ENCODE measurements at places on chromosomes 4 and X. TPM values are rescaled to one million over a fixed set of nuclear protein-coding genes. Genes with fewer than 3 reads are reported as not detected.

ANK2 gene
- 15.1 TPM for total RNA-seq

TRMT2B gene
- total RNA-seq = 29.9 TPM

PPP1R2C gene
- total RNA-seq = not detected

ARHGEF6 gene
- 6.7 TPM for total RNA-seq

DNAAF6 gene
- not detected for total RNA-seq

SUPT20HL1 gene
- not detected for total RNA-seq

DNA sequence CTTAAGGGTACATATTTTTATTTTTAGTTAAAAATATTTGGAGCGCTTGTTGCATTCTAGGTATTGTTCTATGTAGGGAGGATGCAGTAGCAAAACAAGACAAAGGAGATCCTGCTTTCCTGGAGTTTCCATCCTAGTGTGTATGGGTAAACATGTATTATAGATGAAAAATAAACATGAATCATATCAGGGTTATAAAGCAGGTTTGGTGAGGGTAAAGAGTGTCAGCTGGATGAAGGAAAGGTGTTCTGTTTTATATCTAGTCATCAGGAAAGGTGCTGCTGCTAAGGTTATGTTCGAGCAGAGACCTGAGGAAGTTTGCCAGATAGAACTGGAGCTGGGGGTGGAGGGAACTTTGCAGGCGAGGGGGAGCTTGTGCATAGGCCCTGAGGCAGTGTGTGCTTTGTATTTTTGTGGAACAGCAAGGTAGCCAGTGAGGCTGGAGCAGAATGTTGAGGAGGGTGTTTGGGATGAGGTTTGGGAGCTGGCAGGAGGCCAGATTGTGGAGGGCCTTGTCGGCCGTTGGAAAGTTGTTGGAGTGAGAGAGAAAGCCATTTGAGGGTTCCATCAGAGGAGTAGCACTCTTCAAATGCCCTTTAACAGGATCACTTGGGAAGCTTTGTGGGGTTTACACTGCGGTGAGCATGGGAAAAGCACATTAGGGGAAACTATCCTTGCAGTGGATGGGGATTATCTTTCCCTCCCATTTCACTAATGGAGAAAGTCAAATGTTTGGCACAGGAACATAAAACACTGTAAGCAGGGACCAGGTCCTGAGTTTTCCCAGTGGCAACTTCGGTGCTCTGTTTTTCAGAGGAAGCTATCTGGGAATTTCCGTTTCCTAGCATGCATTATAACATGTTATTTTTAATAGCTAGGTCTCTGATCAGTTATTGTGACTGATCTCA lies 35.9 kb downstream of the AFF1 start:
- no peak for DNase-seq

GRCh38 chrX:148495176-148495575 lies 5.2 kb upstream of the AFF2 start:
- no peak for DNase-seq

- DNase-seq = no peak
These were observed 651.2 kb upstream of the GALNT7 start for GRCh38 chr4:172517391-172517790.

DNA sequence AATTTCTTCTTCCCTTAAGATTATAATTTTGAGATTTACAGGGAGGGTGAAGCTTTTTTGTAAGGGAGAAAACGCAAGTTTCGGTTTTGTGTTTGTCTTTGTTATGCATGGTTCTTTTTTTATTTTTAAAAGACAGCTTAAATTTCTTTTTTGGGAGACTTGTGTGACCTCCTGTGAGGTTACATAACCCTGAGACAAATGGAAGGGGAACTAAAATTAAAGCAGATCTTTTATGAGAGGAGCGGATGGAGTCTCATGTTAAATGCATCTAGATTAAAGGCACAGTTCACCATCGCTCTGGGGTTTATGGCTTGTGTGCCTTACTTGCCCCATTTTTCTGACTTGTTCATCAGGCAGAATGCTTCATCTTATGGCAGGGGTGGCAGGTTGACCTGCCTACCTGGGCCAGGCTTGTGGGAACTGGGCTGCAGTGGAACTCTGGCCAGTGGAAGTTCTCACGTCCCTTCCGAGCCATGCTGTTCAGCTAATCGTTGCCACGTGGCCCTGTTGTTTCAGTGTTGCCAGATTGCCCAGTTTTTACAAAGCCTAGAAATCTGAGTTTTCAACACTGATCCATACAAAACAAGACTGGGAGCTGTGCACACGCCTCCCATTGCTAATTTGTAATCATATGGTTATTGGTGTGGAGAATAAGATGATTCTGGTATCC lies 291.8 kb downstream of the ARHGAP10 start:
- no peak for DNase-seq

- no peak for DNase-seq
These were observed 23.3 kb downstream of the F8A3 start for GRCh38 chrX:155434906-155435743.

DNA sequence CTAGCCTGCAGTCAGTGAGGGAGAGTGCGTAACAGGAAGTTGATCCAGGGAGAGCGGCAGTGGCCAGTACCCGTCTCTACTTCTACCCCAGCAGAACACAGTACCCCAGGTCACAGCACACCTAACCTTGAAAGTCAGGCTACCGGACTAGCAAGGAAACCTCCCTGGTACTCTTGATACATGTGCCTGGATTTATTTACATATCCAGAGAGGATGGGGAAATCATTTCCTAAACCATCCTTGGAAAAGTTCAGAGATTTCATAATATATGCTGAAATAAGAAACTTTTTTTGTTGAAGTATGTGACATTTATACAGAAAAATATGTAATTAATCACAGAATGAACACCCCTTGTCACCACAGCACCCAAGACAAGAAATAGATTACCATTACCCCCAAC lies 24.5 kb downstream of the PRIMPOL start:
- DNase-seq = no peak

DNA sequence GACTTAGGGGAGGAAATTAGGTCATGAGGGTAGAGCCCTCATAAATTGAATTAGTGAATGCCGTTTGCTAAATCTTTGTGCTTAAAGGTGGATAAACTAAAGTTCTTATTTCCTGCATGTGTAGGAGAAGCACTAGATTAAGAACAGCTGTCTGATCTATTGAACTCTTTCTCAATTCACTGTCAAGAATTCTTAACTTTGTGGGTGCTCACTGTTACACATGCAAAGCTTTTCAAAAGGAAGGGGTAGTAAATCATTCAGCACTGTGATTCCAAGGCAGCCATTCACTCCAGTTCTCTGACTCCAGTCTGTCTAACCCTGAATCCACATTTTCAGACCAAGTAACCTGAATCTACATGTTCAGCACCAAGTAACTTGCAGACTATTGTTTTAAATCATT lies 1520.1 kb downstream of the PCDH18 start:
- no peak for DNase-seq

DNA sequence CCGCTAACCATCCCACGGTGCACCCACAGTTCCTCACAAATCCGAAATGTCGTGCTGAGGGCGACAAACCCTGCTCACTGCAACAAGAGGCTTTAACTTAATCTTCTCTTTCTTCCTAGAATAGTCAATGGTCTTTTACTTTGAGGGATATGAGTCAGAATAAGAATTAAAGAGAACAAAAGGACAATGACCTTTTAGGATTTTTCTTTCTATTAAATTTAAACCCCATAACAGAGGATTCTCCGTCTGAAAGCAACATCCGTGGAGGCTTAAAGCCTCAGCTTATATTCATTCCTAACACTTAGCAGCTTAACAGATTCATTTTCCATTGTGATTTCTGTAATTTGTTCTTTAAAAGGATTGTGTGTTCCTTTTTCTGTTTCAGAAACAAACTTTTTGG lies 44.9 kb upstream of the PUDP start:
- DNase-seq = no peak
